Left ventricle myocardium inferior (tissue), 1 donor: ENCODE measurements at places on chromosomes 16 and 17. TPM values are rescaled to one million over a fixed set of nuclear protein-coding genes. Genes with fewer than 3 reads are reported as not detected.

C17orf107 gene
- total RNA-seq, result 0.80 TPM

PIRT gene
- not detected for total RNA-seq

PPM1E gene
- 0.80 TPM for total RNA-seq

TANC2 gene
- 9.0 TPM for total RNA-seq

DNAI2 gene
- not detected for total RNA-seq

RANBP10 gene
- total RNA-seq, result 14.7 TPM

ZP2 gene
- not detected for total RNA-seq

ANKRD40CL gene
- total RNA-seq, result not detected

SRCAP gene
- 42.5 TPM for total RNA-seq

MAF gene
- 11.5 TPM for total RNA-seq

KRTAP9-9 gene
- not detected for total RNA-seq

C17orf67 gene
- 1.1 TPM for total RNA-seq

ITGAD gene
- not detected for total RNA-seq
